Hematopoietic multipotent progenitor cell (in vitro differentiated cells): ENCODE measurements at places on chromosomes 5 and 9.
A peak's percentile ranks its signal among the peaks of the same experiment; 100 is the strongest.

GRCh38 chr5:11148810-11149539, 387.9 kb upstream of the DAP start:
- DNase-seq = no peak

DNA sequence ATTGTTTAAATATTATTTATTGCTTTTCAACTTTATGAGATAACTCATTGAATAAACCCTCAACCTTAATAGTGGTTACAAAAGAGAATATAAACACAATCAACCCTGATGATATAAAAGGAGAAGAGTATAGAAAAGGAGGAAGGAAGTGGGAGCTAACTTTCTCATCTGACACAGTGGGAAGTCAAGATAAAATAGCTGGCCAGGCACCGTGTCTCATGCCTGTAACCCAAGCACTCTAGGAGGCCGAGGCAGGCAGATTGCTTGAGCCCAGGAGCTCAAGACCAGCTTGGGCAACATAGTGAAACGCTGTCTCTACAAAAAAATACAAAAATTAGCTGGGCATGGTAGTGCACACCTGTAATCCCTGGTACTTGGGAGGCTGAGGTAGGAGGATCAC, 93.5 kb downstream of the PPP2R2B start:
- DNase-seq = no peak

DNA sequence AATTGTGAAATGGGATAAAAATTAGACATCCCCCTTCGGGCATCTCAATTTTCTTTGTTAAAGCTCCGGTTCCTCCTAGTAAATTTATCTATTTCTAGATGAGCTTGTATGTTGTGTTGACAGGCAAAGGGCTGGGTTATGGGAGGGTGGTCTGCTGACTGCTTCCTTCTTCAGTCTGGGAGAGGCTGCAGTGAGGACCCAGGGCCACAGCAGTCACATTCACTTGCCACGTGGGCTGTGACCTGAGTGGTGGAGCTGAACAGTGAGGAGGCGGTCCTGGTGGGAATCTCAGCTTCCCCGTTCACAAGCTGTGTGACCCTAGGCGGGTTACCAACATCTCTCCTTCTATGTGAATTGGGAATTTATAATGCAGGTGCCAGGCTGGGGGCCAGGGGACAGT, 57.5 kb upstream of the RXRA start:
- no peak for DNase-seq

DNA sequence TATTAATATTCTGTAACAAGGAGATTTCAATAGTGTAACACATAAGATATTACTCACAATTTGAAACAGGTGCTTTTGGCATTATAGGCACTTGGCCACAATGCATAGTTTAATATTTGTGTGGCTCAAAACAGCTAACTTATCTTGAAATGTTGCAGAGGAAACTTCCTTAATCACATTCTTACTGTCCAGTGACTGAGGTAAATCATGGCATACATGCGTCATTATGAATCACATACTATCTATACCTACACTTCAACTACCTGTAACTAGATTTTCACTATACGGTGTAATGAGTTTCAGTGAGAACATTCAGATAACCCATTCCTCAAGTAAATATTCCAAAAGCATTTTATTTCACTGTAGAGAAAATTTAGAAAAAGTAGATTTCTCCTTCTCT, 218.8 kb downstream of the PDE4D start:
- DNase-seq = no peak

DNA sequence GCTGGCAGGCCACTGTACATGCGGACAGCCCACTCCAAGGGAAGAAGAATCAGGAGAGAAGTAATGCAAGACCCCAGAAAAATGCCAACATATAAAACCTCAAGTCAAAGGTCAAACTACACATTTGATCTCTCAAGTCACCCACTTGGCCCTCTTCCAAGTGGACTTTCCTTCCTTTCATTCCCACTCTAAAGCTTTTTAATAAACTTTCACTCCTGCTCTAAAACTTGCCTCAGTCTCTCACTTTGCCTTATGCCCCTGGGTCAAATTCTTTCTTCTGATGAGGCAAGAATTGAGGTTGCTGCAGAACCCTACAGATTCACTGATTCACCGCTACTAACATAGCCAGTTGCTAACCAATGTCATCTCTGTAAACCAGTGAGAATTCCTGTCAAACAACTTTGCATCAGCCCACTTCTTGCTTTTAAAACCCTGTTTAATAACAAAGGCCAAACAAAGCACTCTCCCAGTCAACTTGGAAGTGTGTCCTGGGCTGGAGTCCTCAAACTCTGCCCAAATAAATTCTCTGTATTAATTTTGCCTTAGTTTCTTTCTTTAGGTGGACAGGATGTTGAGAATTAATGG, 6.9 kb upstream of the ATP6V1G1 start:
- no peak for DNase-seq

DNA sequence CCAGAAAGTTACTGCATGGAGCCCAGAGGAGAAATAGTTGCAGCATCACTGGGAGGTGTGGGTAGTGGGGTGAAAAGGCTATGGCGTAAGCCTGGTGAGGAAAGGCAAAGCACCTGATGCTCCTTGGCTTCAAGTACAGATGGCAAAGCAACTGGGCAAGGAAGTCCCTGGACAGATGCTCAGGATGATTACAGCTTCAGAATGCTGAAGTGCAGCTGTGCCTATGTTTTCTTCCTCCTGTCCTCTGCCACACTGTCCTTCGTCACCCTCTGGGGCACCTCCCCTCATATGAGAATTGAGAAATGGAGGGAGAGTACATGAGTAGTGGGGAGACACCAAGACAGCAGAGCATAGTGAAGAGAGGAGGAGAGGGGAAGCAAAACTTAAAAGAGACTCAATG, 328.0 kb downstream of the PDE4D start:
- peak; percentile 50 for DNase-seq

DNA sequence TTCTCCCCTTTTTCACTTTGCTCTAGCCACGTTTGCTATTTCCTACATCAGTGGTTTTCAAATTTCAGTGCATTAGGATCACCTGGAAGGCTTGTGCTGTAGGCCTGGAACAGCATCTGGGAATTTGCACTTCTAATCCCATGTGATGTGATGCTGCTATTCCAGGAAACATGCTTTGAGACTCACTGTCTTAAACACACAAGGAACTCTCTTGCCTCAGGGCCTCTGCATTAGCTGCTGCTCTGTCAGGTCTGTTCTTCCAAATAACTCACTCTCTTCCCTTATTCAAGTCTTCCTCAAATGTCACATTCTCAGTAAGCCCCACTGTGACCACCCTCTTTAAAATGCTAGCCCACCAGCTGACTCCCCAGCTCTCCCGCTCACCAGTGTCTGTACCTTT, 204.0 kb downstream of the DNAH5 start:
- DNase-seq = no peak

DNA sequence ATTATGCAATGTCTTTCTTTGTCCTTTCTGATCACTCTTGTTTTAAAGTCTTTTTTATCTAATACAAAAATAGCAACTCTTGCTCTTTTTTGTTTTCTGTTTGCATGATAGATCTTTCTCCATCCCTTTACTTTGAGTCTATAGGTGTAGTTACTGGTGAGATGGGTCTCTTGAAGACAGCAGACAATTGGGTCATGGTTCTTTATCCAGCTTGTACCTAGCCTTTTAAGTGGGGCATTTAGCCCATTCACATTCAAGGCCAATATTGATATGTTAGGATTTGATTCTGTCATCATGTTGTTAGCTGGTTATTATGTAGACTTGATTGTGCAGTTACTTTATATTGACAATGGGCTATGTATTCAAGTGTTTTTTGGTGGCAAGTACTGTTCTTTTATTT, 245.9 kb upstream of the TARS1 start:
- DNase-seq = no peak

DNA sequence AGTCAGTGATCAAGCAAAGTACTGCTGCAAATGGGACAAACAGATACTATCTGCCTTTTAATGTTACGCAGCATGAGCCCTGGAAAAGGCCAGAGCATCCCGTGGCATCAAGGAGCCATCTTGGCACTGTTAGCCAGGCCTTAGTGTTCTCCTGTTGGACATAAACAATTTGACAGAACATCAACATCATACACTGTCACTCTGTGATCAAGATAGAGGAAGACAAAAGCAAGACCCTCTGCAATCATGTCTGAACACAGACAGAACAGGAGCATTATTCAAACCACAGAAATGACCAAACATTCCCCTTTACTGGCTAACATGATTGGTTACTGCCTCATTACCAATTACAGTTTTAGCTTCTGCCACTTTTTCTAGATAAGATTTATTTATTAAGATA, 21.2 kb upstream of the ROPN1L start:
- no peak for DNase-seq

GRCh38 chr9:130301483-130302286, 36.1 kb downstream of the HMCN2 start:
- no peak for DNase-seq

GRCh38 chr5:32207355-32207634, 33.2 kb upstream of the GOLPH3 start:
- no peak for DNase-seq

- no peak for DNase-seq
These were observed 62.8 kb upstream of the KLF9 start for GRCh38 chr9:70477146-70477745.

GRCh38 chr9:137268538-137269201, 8.9 kb upstream of the TOR4A start:
- DNase-seq = no peak

- DNase-seq = no peak
These were observed 205.5 kb downstream of the CACNA1B start for GRCh38 chr9:138082918-138083636.

DNA sequence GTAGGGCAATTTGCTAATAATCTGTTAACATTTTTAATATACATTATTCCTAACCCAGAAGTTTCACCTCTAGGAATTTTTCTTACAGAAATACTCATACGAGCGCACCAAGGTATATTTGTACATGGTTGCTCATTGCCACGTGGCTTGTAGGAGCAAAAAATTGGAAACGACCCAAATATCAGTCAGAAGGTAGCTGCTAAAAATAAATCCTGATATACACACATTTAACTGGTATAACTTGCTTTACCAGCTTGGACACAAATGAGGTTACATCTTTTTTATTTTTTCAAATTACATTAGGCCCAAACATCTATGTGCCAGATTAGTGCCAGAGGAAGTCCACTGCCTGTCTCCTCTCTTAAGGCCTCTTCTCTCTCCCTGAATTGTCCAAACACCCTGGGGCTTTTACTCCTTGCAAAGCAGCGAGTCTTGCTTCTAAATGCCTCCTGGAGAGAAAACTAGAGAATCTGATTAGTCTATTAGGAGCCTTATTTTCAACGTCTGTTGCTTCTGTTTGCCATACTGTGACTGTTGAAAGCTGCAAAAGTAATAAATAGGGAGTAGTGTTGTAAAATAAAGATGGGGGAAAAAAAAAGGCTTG, 92.0 kb upstream of the SSBP2 start:
- no peak for DNase-seq
